SK-N-MC (cell line): ENCODE measurements at places on chromosomes 5 and 9.

DNA sequence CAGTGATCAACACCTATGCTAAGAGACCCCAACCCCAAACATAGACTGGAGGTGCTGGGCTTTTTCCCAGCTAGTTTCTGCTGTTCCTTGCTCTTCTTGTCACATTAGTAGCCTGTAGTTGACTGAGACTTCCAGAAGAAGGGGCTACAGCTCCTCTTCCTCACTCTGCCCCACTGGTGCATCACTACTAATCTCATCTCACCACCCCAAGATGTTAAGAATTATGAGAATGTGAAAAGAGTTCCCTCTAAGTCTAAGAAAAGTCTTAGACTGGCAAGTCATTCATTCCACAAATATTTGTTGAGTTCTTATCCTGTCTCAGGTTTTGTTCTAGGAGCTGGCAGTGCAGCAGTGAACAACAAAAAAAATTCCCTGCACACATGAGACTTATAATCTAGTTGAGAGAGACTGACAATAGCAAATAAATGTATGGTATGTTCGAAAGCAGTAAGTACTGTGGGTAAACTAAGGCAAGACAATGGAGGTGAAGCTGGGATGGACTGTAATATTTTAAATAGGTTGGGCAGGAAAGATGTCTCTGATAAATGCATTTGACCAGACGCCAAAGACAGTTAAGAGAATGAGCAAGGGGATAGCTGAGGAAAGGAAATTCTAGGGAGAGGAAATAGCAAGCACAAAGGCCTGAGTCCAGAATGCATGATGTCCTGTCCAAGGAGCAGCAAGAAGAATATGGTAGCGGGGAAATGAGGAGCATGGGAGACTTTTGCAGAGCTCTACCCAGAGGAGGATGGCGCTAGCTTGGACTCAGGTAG lies 92.3 kb downstream of the PTCD2 start:
- DNase-seq, result no peak

DNA sequence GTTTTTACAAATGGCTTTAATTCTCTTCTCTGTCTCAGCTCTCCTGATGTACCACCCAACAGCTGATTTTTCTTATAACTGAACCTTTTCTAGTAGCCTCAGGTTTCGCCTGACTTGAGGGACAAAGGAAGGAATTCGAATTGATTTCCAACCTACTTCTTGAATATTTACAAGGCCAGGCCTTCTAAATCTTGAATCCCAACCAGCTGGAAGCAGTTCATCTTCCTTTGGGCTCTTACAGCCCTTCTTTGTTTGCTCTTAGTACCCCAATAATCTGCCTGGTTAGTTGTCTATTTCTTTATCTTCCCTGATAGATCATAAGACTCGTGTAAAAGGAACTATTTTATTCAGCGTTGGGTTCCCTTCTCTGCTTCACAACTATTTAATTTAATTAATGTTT lies 95.9 kb downstream of the NLN start:
- no peak for DNase-seq

DNA sequence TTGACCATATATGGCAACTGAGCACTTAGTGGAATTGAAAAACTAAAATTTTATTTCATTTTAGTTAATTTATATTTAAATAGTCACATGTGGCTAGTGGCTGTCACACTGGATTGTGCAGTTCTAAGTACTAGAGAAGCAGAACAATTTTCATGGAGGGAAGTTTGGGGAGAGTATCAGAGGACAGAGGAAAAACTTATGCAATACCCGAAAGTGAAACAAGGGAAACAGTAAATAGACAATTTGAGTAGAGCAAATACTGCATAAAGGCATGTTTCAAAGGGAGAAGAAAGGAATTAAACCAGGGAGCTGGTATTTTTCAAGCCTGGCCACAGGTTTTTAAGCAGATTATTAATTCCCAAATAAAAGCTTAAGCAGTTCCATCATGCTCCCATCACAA lies 590.5 kb upstream of the RORB start:
- DNase-seq, result no peak

- no peak for DNase-seq
These were observed 2.0 kb downstream of the PCDHA3 start for GRCh38 chr5:140802781-140803271.

GRCh38 chr5:33530183-33531036 lies 89.6 kb downstream of the TARS1 start:
- DNase-seq, result no peak

GRCh38 chr9:33202552-33203201 lies 35.5 kb upstream of the B4GALT1 start:
- no peak for DNase-seq

GRCh38 chr9:82022121-82022520 lies 33.5 kb downstream of the SPATA31D1 start:
- no peak for DNase-seq

- no peak for DNase-seq
These were observed 43.6 kb downstream of the GAS1 start for GRCh38 chr9:86903734-86904085.

GRCh38 chr9:70411930-70412831 lies 2.3 kb downstream of the KLF9 start:
- no peak for DNase-seq

DNA sequence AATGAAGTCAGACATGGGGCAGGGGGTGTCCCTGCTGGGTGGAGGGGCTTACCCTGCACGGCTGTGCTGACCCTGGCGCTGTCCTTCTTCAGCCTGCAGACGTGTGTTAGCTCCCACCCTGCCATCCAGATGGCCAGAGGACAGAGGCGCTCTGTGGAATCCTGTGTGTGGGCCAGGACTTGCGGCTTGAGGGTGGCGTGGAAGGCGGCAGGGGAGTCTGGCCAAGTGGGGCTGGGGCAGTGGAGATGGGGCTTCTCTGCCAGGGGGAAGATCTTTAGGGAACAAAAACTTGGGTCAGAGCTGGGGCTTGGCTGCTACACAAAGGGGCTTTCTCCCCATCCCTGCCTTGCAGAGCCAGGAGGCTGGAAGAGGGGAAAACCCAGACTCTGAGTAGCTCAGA lies 46.5 kb upstream of the SYNPO start:
- DNase-seq, result no peak

GRCh38 chr9:124267271-124267807 lies 9.6 kb downstream of the NEK6 start:
- DNase-seq, result no peak

DNA sequence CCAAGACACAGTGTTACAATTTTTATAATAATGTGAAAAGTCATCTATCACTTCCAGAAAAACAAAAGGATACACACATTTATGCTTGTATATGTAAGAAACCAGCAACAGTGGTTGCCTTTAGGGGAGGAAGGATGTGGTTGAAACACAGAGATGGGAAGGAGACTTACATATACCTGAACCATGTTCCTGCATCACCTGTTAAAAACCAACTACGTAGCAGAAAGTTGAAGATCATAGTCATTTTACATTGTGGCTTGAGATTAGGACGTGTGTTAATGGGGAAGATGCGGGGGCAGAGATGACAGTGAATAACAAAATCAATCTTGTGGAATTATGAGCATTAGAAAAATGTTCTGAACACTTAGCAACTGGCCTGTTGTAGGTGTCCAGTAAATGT lies 307.3 kb downstream of the MLLT3 start:
- no peak for DNase-seq

- DNase-seq, result no peak
These were observed 270.5 kb downstream of the DMRT2 start for GRCh38 chr9:1320607-1321195.

DNA sequence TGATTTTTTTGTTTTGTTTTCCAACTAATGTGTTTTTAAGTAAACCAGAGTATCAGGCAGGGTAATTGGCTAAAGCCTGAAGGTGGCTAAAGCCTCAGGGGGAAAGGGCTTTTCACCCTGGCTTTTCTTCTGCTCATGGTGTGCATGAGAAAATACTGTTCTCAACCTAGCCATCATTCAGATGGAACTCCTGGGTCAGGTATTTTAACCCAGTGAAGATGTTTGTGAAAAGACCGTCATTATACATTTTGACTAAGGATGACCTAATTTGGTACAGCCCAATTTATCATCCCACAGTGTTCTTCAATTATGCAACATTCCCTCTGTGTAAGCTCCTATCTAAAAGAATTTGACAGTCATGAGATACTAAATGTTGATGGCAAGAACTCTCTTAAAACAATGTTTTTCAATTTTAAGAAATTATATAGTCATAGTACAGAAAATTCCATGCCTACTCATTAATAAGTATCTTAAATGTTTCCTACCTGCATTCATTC lies 209.5 kb upstream of the TARS1 start:
- no peak for DNase-seq

DNA sequence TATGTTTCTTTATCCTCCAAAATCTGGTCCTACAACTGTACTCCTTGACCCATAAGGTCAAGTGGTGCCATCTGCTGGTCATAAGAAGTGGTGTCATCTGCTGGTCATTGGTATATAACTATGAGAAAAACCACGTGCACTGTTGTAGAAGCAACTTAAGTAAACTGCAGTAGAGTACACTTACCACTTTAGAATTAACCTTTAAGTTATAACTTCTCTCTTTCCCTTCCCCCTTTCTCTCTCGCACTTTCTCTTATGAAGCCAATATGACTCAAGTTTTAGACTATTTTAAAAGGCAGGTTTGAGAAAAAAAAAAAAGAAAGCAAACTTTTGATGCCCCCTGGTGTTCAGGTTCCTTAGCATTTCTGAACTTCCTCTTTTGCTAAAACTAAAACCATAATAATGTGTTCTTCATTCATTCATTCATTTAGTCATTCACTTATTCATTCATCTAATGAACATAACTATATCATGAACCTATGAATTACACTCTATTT lies 12.8 kb upstream of the MTAP start:
- DNase-seq, result no peak

DNA sequence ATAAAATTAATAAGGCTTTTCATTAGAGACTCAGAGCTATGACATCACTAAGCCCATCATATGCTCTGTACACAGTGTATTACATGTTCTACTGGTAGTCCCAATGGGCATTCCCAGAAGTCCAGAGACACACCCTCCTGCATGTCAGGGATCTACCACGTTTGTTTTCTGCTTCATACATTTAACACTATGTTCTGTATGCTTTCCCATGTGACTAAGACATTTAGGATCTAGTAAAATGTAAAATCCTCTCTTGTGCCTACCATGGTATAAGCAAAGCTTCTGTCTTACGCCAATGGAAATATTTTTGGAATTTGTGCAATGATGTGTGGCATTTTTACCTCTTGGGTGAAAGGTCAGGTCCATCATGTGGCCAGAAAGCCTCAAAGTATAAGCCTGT lies 192.4 kb downstream of the ADAMTSL1 start:
- DNase-seq, result no peak

GRCh38 chr5:97508864-97509263 lies 325.8 kb upstream of the RIOK2 start:
- DNase-seq, result no peak

DNA sequence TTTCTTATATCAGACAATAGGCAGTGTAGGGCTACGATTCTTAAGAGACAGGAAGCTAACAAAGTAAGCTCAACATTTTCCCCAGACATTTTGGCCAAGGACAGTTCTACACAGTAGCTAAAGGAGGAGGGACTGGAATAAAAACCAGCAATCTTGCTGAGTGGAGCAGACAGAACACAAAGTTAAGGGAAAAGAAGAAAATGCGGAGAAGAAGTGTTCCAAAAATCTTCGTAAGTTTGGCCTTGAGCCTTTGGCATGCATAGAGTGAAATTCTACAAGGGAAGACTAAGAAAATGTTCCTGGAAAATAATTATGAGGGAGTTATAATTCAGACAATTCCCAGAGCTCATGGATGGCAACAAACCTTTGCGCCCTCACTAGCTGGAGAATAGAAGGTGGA lies 748.0 kb upstream of the CTNND2 start:
- no peak for DNase-seq

- no peak for DNase-seq
These were observed 15.7 kb downstream of the TPPP start for GRCh38 chr5:677131-678101.

DNA sequence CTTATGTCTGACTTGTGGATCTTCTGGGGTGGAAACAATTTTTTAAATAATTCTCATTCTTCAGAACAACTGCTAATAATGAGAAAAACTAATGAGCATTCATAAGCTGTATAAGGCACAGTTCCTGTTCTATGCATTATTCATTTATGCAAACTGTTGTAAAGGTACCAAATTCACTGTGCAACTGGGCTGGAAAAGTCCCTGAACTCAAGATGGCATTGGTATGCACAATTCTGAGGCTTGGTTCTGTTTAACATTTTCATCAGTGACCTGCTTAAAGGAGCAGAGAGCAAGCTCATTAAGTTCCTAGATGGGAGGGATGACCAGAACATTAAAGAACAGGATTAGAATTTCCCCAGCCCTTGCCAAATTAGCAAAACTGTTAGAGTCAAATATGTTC lies 104.5 kb downstream of the RFK start:
- DNase-seq, result no peak

GRCh38 chr9:123488722-123489321 lies 132.8 kb downstream of the CRB2 start:
- no peak for DNase-seq

DNA sequence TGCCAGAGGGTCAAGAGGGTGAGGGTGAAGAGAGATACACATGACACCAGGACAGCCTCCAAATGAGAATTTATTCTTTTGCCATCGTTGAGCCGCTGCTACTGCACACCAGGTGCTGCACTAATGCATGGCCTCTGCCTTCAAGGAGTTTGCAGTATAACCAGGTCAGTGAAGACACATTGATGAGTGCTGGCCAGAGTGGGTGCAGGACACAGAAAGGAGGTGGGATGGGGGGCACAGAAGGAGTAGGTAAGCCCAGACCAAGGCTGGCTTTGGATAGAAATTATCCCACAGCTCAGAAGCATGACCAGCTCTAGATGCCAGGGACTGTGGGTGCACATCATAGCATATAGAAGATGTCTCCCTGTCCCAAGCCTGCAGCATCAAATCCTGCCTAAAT lies 38.0 kb downstream of the FOXI1 start:
- no peak for DNase-seq

DNA sequence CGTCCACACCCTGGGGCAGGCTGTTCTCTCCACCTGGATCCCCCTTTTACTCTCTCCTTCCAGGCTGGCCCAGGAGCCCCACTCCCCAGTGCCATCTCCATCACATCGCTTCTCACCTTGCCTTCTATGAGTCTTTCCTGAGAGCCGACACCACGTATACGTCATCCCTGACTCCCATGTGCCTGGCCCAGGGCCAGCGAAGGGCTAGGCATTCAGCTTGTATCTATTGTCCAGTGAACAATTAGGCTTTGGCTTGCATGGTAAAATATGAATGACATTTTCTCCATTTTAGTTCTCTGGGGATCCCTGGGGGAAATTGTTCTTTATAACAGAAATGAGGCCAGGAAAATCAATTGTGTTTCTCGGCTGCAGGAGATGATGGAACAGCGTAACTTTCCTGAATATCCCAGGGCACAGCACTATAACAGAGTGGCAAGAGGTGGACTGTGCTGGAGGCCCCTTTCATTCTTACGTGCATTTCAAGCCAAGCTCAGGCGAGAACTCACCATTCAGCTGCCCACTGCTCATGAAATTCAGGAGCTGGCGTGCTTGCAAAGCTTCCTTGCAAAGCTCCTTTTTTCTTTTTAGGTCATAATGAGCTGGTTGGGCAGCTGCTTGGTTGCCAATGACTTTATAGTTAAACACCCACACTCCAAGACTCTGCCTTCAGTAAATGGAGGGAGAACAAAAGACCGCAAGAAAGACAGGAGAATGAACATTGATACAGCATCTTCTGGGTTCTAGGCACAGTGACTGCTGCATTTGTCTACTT lies 37.7 kb downstream of the NSG2 start:
- no peak for DNase-seq

GRCh38 chr5:127386557-127386956 lies 96.0 kb downstream of the MEGF10 start:
- DNase-seq, result no peak
